ENCODE measurements at places on chromosomes 2 and 18.

DNA sequence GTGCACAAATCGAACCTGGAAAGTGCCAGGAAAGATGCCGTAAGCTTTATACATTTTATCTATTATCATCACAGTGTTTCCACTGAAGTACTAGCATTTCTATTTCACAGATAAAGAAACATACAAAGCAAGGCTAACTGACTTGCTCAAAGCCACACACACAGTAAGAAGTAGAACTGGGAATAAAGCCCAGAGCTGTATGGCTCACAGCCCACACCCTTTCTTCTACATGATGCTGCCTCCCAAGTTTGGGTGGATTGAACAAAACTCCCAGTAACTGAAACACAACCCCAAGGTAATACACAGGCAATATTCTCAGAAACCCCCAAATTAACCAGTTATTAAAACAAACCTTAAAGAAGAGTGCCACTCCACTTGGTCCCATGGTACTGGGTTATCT lies 11.2 kb downstream of the SAP130 start:
- DNase-seq = no peak

- DNase-seq = no peak
Observed at GRCh38 chr2:215883799-215884198, 129.6 kb downstream of the MREG start.

GRCh38 chr18:6109743-6110142 lies 214.4 kb upstream of the TMEM200C start:
- no peak for DNase-seq

GRCh38 chr2:160914217-160914616 lies 246.0 kb upstream of the TANK start:
- DNase-seq = no peak

DNA sequence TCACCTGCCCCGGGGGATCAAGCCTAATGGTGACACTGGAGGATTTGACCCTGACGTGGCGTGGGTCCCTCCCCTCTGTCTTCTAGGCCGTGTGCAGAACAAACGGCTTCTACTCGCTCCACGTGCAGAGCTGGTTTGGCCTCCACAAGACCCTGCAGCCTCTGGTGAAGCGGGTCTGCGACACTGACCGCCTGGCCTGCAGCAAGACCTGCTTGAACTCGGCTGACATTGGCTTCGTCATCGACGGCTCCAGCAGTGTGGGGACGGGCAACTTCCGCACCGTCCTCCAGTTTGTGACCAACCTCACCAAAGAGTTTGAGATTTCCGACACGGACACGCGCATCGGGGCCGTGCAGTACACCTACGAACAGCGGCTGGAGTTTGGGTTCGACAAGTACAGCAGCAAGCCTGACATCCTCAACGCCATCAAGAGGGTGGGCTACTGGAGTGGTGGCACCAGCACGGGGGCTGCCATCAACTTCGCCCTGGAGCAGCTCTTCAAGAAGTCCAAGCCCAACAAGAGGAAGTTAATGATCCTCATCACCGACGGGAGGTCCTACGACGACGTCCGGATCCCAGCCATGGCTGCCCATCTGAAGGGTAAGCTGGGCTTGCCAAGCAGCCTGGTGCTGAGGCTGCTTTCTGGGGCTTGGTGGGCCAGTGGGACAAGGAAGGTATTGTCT lies 112.0 kb downstream of the VIT start:
- no peak for DNase-seq

GRCh38 chr2:72026819-72027425 lies 120.7 kb downstream of the CYP26B1 start:
- no peak for DNase-seq

- DNase-seq = no peak
Observed at GRCh38 chr2:98396745-98397355, 47.8 kb upstream of the INPP4A start.

DNA sequence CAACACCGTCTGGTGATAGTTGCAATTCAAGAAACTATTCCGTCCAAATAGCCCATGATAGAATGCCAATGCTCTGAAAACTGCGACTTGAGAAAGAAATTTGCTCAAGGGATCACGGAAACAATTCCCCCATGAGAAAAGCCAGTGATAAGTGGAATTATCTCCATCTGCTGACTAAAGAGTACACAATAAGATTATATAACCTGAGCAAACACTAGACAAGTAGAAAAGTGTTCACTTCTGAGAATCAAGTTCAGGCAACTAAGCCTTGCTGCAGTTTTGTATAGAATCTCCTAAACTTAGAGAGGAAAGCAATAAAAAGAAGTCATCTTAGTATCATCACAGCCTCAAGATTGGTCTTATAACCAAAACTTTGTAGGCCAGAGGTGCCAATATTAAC lies 336.3 kb upstream of the NRXN1 start:
- DNase-seq = no peak

GRCh38 chr2:226213717-226214116 lies 585.9 kb downstream of the IRS1 start:
- DNase-seq = no peak

DNA sequence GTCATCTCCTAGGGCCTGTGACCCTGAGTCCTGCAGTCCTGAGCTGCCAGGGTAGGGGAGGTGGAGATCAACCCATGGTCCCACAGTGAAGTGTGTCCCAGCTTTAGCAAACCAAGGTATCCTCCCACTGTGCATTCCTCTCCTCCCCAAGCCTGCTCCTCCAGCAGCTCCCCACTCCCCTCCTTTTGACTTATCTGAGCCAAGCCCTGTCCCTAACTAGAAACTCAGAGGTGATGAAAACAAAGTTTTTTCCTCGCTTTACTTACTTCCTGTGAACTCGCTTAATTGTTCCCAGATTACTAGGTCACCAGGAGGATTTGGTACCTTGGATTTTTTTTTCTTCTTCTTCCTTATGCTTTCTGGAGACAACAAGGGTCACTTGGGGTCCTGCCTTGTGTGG lies 80.8 kb downstream of the EHD3 start:
- no peak for DNase-seq

DNA sequence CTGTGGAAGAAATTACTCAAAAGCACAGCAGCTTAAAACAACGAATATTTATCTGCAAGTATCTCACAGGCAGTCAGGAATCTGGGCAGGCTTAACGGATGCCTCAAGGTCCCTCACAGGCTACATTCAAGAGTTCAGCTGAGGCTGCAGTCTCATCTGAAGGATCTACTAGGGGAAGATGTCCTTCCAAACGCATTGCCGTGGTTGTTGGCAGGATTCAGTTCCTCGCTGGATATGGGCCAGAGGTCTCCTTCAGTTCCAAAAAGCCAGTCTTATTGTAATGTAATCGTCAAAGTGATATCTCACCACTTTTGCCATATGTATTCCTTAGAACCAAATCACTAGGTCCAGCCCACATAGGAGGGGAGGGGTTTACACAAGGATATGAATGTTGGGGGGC lies 98.2 kb upstream of the EPAS1 start:
- DNase-seq = no peak

GRCh38 chr2:228657807-228658402 lies 476.4 kb upstream of the SPHKAP start:
- no peak for DNase-seq

- DNase-seq = no peak
Observed at GRCh38 chr2:156930423-156930822, 327.1 kb upstream of the GALNT5 start.

DNA sequence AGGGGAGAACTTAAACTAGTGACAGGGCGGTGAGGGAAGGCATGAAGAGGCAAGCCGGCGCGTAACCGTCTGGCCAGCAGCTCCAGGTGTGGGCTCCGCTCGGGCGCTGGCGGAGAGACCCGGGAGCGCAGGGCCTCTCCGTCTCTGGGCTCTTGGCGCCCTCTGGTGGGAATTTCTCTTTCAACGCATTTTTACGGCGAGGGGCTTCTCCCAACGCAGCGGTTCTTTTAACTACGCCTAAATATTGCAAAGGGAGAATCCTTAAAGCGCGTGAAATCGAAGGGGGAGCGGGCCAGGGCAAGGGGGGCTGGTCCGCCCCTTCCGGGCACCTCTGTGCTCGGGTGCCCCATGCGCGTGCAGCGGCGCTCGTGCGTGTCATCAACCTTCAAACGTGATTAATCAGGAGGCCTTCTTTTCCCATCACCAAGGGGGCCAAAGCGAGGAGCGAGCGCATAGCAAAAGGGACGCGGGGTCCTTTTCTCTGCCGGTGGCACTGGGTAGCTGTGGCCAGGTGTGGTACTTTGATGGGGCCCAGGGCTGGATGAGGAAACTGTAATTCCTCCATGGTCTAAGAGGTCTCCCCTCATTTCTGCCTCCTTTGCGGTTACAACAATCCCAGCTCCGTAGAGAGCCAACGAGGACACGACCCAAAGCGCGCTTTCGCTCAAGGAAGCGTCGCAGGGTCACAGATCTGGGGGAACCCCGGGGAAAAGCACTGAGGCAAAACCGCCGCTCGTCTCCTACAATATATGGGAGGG lies 762 bp upstream of the GAD1 start:
- DNase-seq = peak; percentile 11

DNA sequence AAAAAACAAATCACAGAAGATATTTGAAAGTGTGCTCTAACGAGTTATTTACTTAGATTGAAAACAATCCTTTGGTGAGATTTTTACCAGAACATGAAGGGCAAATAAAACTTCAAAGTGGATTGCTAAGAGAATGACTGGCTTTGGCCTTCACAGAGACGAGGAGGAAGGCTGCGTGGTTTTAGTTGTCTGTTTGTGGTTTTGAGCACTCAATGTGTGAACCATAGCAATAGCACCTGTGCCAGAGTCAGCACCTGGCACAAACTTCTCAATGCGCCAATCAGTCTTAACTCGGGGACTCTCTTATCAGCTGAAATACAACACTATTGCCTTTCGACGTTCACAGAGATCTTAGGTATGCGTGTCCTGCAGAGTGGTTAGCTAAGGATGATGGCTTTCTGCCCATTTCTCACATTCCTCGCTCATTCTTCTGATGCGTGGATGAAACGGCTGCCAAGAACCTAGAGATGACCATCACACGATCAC lies 70.0 kb downstream of the MBP start:
- DNase-seq = no peak

DNA sequence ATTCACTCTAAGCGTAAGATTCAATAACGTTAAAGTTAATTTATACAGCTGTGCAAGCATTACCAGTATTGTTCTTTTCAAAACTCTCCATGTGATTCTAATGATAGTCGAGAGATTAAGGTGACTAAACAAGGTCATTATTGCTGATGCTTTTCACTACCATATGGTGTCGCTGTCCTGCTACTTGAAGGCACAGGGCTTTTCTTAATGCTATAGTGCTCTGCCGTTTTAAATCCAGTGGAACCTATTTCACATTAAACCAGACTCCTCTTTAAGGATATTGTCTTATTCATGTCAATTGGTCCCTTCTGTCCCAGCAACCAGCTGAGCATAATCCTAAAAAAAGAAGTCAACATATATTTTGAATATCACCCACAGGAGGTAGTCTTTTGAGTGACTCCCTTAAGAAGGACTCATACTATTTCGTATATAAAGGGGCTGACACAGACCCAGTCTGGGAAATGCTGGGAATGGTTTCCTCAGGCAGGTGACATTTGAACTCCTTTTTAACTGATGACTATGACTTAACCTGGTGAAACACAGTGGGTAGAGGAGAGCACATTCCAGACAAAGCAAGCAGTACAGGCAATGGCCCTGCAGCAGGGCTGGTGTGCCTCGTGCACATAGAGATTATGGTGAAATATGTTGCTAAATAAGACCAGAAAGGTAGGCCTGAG lies 53.9 kb upstream of the CYTIP start:
- DNase-seq = no peak

- no peak for DNase-seq
Observed at GRCh38 chr2:3958969-3959368, 255.6 kb downstream of the DCDC2C start.

DNA sequence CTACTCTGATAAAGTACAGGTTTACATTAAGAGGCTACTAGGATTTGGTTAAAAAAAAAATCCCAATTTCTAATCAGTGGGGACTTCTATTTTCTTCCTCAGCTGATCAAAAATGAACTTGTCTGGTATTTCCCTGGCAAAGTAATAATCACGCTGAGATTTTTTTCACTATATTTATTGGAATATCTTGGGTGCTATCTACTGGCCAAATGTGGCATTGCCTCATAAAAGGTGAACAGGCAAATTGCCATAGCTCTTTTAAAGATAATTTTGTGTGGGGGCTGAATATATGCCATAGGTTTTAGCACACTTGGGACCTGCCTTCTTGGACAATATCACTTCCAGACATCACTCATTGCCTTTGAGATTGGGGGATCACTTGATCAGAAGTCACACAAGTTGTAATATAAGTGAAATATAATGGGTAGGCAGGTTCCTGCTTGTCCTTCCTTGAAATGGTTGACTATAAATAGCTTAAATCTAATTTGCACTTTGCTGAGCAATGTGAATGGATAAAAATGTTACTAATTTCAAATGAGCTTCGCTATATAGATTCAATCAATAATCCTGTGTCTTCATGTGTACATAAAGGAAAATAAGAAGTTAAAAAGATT lies 7.0 kb upstream of the NXPH2 start:
- DNase-seq = no peak

DNA sequence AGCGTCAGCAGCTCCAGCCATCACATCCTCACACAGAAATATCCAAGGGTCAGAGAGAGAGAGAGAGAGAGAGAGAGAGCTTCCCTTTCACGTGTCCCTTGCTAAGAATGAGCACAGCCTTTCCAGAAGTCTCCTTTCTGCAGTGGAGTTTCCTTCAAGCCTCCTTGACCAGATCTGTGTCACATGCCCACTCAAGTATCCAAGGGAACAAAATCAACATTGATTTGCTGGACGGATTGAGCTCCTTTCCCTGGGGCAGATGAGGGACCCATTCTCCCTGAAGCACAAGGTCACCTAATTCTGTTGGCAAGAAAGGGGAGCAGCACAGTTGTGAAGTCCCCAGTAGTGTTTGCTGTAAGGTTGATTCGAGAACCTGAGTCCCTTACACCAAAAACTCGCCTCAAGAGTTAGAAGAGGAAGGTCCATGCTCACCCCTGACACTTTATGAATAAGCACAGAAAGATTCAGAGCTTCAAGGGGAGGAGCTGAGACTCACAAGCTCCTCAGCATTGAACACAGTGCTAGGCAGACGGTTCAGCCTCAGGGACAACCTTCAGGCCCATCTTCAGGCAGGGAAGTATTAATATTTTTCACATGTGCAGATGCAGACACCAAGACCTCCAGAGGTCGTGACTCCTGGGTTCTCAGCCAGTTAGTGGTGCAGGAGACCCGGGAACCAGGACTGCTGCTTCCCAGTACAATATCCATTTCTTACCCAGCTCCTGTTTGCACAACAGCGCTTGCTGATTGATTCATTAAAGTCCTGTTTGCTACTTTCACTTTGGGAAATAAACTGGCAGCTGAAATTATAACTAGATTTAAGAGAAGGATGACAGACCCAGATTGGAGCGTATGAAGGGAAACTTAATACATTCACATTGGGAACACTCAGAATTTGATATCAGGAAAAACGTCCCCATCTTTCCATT lies 38.2 kb upstream of the MARCO start:
- no peak for DNase-seq

DNA sequence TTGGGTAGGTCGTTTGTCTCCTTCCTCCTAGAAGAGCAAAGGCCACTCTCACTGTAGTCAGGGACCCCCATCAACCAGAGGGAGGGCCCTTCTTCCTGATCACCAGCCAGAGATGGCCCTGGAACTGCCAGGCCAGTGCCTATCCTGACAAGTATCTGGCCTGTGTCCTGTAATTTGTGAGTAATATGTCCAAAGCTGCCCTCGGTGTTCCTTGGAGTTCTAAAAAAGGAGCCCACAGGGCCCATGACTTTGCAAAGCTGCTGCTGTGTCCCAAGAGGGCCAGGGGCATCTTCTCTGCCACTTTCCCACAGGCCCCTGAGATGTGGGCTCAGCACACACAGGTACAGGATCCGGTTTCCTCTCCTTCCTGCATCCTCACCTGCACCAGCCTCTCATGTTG lies 212.4 kb downstream of the SEPTIN10 start:
- DNase-seq = no peak

Measured in stimulated activated CD4-positive, alpha-beta T cell treated with anti-CD3 and anti-CD28 coated beads, Interleukin-1b, Interleukin-23, amount 100 ng/mL, for 1 hour (primary cell).